ENCODE measurements at places on chromosomes 11 and 22. TPM values are rescaled to one million over a fixed set of nuclear protein-coding genes. Genes with fewer than 3 reads are reported as not detected.
A peak's percentile ranks its signal among the peaks of the same experiment; 100 is the strongest.

GRCh38 chr22:27063406-27063805, 406.0 kb downstream of the MIAT start:
- DNase-seq = no peak

GRCh38 chr22:19070397-19071169, 51.6 kb downstream of the DGCR2 start:
- no peak for DNase-seq

DNA sequence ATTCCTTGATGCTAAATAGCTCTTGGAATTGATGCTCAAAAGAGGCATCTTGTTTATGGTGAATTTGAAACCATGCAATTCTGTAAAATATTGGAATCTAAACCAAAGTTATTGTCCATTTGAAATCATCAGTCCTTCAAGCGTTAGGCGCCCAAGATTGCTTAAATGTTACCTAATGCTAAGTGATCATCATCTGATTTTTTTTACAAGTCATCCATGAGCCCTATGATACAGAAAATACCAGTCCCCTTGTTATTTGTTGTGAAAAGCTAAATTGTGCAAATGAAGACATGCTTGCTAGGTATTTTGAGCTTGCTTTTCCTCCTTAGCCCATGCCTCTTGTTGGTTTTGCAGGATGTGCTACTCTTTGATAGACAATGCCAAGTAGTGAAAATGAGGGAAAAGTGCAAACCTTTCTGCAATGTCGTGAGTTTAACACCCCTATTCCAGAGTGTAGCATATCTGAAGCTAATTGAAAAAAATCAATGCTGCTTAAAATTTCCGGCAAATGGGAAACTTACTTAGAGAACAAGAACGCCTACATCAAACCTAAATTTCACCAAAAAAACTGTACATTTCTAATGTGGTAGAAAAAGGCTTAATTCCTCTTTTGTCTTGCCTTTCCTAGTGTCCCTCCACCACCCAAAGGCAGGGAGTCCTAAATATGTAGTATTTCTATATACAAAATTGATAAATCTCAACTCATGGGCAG, 1.9 kb downstream of the GRK3 start:
- no peak for DNase-seq

DNA sequence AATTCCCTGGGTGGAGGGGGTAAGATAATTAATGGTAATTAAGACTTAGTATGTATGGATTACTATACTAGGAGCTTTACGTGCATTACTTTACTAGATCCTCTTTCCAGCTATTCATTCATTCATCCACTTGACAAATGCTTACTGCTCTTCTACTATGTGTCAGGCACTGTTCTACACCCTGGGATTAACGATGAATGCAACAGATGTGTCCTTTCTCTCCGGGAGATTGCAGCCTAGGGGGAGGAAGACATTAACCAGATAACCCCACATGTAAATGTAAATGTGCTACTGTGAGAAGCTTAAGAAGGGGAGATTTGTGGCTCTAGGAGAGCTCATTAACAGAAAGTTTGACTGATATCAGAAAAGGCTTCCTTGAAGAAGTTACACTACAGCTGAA, 1.7 kb downstream of the ANKK1 start:
- DNase-seq = no peak

- no peak for DNase-seq
Measured at GRCh38 chr11:119144825-119145486, 3.9 kb upstream of the ABCG4 start.

- DNase-seq = no peak
Measured at GRCh38 chr11:90874986-90875385, 652.1 kb upstream of the CHORDC1 start.

DNA sequence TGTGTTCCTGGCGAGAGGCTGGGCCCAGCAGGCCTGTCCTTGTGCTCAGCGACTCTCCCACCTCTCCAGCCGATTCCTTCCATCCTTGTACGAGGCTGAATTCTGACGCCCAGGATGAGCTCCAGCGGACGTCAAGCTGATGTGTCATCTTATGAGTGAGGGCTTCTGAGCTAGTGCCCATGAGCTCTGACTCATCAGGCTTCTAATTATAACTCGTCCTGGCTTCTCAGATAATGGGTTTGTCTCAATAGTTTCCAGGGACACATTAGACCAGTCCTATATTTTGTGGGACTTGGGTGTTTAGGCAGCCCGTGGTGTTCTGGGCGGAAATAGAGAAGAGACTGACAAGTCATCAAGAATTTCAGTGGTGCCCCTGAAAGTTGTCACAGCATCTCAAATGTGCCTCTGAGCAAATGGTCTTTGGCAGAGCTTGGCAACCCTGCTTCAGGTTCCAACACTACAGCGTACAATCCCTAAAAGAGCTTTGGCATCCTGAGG, 108.2 kb upstream of the CD44 start:
- DNase-seq = no peak

DNA sequence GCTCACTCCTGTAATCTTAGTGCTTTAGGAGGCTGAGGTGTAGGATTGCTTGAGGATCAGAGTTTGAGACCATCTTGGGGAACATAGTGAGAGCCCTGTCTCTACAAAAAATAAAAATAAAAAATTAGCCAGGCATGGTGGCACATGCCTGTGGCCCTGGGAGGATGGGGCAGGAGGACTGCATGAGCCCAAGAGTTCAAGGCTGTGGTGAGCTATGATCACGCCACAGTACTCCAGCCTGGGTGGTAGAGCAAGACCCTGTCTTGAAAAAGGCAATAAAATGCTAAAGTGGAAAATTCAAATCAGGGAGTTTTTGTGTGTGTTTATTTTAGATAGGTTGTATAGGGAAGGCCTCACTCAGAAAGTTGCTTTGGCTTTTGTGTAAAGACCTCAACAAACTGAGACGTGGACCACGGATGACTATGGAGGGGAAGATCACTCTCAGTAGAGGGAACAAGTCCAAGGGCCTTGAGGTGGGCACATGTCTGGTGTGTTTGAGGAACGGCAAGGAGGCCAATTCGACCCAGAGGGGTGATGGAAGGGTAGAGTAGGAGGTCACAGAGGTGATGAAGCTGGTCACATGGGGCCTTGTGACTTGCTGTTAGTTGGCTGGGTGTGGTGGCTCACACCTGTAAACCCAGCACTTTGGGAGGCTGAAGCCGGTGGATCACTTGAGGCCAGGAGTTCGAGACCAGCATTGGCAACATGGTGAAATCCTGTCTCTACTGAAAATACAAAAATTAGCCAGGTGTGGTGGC, 35.7 kb downstream of the WEE1 start:
- DNase-seq = no peak

DNA sequence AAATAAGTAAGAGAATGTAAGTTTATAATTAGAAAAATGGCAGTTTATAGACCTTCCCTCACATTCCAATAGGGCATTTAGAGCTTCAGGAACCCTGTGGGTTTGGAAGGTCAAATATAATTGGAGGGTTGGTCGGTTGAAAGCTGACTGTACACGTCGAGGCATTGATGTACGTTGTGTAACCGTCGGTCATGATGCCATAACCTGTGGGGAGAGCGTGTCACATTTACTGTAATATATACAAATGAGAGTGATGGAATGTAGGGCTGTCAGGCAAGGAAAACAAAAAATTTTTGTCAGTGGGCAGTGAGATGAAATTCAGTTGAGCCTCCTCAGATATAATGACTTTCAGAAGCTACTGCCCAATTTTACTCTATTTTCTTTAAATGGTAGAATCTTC, 88.5 kb downstream of the ARL14EP start:
- no peak for DNase-seq

GRCh38 chr11:61553373-61554171, 27.3 kb downstream of the SYT7 start:
- no peak for DNase-seq

DNA sequence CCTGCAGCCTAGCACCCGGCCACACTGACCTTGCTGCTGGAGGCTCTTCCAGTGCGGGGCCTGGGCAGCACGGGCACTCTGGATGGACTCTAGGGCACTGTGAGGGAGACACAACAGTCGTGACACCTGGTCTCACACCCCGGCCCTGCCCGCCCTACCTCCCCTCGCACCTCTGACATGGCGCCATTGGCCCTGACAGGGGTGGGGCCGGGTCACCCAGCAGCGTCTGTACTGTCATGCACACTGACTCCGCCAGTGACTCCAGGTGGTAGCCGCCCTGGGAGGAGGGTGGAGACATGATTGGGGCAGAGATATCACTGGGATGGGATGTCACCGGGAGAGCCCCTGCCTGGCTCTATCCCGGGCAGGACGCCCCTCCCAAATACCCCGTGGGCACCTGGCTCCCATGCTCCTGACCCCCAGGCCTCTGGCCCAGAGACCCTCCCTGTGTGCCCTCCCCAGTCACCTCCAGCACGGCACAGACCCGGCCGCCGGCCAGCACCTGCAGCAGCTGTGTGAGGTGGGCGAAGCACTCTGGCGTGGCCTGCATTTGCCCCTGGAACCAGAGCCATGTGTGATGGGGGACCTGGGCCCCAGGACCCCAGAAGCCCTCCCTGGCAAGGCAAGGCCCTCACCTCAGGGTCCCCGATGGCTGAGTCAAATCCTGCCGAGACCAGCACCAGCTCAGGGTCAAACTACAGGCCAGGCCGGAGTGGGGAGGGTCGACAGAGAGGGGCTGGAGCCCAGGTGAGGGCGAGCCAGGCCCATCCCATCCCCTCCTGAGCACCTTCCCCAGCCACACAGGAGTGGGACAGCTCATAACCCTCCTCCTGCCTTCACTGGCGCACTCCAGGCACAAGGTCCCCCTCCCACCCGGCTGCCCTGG, 2.6 kb downstream of the HDAC10 start:
- DNase-seq = no peak

DNA sequence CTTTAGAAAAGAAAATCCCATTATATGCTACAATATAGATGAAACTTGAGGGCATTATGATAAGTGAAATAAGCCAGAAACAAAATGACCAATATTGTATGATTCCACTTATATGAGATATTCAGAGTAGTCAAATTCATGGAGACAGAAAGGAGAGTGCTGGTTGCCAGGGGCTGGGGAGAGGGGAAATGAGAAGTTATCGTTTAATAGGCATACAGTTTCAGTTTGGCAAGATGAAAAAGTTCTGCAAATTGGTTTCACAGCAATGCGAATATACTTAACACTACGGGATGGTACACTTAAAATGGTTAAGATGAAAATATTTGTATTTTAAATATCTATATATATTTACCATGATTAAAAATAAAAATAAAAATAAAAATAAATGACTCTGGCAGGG, 31.1 kb upstream of the RDX start:
- DNase-seq = no peak

DNA sequence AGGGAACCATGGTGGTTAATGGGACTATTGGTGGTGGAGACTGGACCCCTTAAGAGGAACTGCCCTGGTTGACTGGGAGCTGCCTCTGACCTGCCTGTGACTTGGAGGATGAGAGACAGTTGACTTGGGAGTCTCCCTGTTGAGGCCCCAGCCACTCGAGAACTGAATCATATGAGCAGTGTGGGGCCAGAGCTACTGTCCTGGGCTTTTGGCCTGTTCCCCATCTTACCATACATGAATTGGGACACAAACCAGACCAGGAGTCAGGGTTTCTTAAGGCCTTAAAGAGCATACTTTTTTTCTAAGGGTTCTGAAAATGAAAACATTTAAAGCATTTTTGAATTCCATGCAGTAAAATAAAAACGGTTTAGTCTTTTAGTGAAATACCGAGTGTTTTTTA, 92.8 kb downstream of the TEAD1 start:
- DNase-seq = no peak

DNA sequence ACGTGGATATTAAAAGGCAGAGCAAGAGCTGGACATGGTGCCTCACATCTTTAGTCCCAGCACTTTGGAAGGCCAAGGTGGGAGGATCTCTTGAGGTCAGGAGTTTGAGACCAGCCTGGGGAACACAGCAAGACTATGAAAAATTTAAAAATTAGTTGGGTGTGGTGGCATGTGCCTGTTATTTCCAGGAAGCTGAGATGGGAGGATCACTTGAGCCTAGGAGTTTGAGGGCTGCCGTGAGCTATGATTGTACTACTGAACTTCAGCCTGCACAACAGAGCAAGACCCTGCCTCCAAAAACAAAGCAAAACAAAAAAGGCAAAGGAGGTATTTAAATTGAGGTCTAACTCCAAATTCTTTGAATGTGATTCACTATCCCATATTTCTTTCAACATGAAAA, 23.5 kb downstream of the RDX start:
- no peak for DNase-seq

- DNase-seq = no peak
Measured at GRCh38 chr11:11669233-11669846, 47.5 kb upstream of the GALNT18 start.

DNA sequence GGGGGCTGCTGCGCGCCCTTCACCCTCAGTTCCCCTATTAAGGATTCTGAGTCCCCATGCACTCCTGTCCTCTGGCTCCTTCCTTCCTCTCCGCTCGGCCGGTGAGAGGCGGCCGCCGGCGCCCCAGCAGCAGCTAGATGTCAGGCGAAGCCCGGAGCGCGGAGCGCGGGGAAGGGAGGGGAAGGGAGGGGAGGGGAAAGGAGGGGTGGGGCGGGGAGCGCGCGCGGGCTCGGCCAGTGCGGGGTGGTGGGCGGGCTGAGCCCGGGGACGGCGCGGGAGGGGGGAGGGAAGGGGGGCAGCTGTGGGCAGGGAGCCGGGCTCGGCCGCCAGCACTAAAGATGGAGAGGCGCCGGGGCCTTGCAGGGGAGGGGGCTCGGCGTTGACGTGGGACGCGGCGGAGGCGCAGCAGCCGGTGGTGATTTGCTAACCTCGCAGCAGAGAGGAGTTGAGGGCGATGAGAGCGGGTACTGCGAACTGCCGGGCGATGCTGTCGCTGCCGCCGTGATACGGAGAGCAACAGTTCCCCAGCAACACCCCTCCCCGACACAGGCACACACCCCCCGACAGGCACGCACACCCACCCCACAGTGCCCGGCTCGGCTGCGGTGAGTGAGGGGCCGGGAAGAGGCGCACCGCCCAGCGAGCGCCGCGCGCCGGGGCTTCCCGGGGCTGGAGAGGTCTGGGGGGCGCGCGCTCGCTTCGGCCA, at the start of gene ZBTB16:
Gene ZBTB16 (plus strand): TSS at position 434 of the 706 bp plus-strand sequence. CDS start 3,590 bp downstream, outside the sequence.
- DNase-seq = peak; percentile 74

DNA sequence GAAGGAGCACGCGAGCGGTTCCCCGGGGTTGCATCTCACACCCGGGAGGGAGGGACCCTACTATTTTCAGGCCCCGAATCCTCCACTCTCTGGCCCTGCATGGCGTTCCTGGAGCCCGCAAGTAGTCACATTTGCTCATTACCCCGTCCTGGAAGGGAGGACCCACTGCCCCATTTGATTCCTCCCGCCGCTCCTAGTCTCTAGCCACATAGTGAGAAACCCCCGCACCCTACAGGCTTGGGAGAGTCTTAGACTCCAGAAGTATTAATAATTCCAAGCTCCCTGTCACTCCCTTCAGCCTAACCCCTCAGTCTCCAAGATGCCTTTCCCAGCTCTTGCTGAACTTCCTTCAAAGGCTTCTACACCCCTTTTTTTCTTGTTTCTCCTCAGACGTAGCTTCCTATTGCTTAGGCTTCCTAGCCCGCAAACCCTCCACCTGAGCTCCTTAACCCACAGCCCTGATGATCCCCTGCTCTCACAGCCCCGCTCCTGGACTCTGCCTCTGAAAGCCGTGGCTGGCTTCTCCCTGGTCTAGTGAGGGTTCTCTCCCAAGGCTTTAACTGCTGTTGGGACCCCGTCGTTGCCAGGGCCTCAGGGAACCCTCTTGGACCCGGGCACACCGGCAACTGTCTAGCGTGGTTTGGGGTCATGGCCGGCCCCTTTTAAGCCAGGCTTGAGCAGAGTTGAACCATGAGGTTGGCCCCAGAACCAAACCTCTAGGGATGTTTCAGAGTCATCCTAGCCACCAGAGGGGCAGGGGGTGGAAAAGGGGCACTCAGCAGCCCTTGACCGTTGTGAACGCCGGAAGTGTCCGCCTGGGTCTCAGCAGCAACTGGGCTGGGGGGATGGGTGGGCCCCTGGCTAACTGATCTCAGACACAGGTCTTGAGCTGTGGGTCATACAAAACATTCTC, 862 bp downstream of the GGA1 start:
- DNase-seq = no peak

CASTOR1 gene
- 12.8 TPM for polyA plus RNA-seq

ANO9 gene
- polyA plus RNA-seq = 9.0 TPM

OR10A4 gene
- not detected for polyA plus RNA-seq

EP300 gene
- 49.3 TPM for polyA plus RNA-seq

C11orf97 gene
- polyA plus RNA-seq = 2.8 TPM

All from right lung (tissue), 10 donors.